ENCODE measurements at places on chromosomes 3 and 15. TPM values are rescaled to one million over a fixed set of nuclear protein-coding genes. Genes with fewer than 3 reads are reported as not detected.

DNA sequence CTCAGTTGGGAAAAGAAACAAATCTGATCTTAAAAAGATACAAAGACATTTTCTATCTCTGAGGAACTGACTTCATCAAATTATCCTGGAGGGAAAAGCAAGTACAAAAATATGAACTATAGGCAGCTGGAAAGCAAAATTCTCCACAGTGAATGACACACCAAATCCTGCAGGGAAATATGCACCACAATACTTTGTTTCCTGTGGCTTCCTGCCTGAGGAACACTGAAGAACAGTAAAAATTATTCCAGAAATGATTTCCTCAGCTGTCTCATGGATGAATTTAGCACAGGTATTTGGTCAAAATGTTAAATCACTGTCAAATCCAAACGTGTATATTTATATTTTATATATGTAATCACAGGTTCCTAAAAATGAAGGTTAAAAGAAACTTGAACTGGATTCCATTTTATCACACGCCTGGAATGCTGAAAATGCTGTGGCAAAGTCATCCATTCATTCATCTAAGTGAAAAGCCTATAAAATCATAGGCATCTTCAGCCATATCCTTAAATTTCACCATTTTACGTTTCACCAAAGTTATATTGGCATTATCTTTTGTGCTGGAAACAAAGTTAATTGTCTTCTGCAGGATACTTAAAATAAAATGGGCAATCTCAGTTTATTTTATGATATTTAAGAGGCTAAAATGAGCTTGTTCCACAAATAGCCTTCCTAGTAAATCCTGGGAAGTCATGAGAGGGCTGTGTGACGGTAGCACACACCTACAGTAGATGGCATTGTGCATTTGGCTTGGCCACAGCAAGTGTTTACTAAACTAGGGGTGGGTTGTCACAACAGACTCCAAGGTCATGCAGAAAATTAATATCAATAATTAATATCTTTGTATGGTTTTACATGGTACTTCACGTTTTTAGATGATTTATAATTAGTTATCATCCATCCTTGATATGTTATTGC is 19.3 kb upstream of the TSC22D2 start:
- no peak for DNase-seq

COX17 gene
- total RNA-seq, result 32.5 TPM

HCLS1 gene
- total RNA-seq, result 115 TPM

DNA sequence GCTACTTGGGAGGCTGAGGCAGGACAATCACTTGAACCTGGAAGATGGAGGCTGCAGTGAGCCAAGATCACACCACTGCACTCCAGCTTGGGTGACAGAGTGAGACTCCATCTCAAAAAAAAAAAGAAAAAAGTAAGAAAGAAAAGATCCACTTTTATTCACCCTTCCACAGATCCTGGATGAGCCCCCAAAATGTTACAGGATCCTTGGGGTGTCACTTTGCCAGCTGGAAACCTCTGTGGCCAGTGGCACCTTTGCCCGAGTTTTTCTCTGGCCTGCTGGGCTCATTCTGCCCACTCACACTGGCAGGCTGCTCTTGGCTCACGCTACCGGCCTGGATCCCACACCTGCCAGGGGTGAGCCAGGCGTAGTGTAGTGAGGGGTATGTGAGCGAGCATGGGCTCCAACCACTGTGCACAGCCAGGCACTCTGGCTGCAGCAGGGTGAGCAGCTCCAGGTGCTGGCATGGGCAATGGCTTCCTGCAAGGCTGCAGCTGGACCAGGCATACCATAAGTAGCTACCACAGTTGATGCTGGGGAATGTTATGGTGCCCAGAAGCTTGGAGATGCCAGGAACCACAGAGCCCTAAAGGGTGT is 57.8 kb upstream of the C15orf39 start:
- no peak for DNase-seq

GRCh38 chr15:53590380-53590779 is 169.1 kb downstream of the WDR72 start:
- DNase-seq, result no peak

- peak; percentile 68 for DNase-seq
Measured at GRCh38 chr3:194494951-194495374, 8.2 kb upstream of the ATP13A3 start.

- DNase-seq, result no peak
Measured at GRCh38 chr3:56894881-56895431, 93.2 kb upstream of the ARHGEF3 start.

- DNase-seq, result no peak
Measured at GRCh38 chr3:58531956-58532355, 5.0 kb downstream of the ACOX2 start.

Measured in stomach (tissue), 19 donors.